Fibroblast of pulmonary artery (primary cell): ENCODE measurements at places on chromosomes 1 and 21.

DNA sequence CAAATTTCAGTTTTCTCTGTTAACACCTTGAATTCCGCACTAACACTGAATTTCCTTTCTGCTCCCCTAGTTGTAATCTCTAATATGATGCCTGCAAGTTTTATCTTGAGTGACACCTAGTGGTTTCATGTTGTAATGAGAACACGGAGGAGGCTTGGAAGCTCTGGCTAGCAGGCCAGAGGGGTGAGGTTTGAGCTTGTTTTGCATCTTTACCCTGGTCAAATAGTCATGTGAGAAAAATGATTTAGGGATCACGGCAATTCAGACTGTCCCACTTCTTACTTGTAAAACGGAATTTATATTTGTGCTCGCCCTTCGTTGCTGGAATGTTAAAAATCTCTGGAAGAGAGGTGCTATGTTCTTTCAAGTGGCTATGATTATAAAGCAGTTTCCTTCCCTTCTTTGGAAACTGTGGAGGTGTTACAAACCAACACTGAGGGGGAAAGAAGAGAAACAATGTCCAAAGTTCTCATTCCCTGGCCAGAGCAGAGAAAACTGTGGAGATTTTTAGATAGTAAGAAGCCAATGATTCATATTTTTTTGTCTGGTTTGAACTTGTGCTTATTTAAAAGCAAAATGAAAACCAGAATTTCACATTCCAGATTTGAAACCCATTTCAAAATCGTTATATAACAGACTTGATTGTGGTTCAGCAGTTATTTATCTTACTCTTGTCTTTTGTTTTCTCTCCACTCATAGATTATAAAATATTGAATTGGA is 5.3 kb upstream of the MROH9 start:
- DNase-seq, result peak; percentile 73

GRCh38 chr1:232650418-232650817 is 20.5 kb upstream of the SIPA1L2 start:
- no peak for DNase-seq

GRCh38 chr1:69246710-69247109 is 321.0 kb upstream of the LRRC7 start:
- DNase-seq, result peak; percentile 3

GRCh38 chr1:223820515-223820858 is 25.3 kb downstream of the TP53BP2 start:
- DNase-seq, result no peak

GRCh38 chr21:36749935-36750575 is 51.1 kb downstream of the SIM2 start:
- DNase-seq, result peak; percentile 44

GRCh38 chr1:64748706-64749105 is 3.8 kb downstream of the RAVER2 start:
- DNase-seq, result no peak

DNA sequence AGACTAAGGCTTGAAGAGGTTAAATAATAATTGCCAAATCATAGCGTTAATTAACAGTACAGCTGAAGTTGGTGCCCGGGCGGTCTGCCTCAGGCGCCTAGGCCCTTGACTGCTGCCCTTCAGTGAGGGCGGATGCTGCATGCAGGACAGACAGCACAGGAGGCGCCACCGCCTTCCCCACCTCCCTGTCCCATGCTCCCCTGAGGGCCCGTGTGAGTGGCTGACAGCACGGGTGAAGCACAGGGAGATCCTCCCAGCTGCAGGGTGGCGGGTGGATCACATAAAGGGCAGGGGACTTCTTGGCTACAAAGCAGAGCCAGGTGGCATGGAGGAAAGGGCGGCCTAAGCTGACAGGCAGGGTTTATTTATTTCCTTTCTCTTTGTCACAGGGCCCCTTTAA is 49.1 kb downstream of the DDX20 start:
- no peak for DNase-seq

GRCh38 chr1:30952098-30952497 is 43.5 kb upstream of the SDC3 start:
- DNase-seq, result no peak

DNA sequence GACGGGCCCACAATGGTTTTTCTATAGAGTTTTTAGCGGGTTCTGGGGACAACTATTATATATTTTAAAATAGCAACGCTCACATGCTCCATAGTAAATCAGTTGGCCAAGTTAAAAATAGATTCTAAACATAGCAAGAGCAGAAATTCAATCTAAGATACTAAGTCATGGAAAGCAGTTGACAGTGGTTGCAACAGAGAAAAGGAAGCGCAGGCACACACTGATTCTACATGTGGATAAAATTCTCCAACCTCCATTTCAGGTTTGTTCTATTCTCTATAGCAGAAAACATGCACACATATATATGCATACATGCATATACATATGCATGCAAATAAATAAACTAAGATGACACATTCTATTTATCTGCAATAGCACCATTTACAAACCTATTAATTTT is 89.6 kb upstream of the HNRNPU start:
- no peak for DNase-seq

- no peak for DNase-seq
Observed at GRCh38 chr1:30275926-30276764, 447.2 kb downstream of the MATN1 start.

GRCh38 chr1:244614113-244614836 is 38.7 kb upstream of the DESI2 start:
- DNase-seq, result peak; percentile 11

GRCh38 chr1:173152598-173152997 is 54.5 kb downstream of the TNFSF4 start:
- DNase-seq, result no peak

GRCh38 chr1:27868932-27869718 is 3.2 kb upstream of the THEMIS2 start:
- DNase-seq, result no peak

GRCh38 chr1:95041491-95042165 is 31.1 kb downstream of the ALG14 start:
- DNase-seq, result peak; percentile 94

DNA sequence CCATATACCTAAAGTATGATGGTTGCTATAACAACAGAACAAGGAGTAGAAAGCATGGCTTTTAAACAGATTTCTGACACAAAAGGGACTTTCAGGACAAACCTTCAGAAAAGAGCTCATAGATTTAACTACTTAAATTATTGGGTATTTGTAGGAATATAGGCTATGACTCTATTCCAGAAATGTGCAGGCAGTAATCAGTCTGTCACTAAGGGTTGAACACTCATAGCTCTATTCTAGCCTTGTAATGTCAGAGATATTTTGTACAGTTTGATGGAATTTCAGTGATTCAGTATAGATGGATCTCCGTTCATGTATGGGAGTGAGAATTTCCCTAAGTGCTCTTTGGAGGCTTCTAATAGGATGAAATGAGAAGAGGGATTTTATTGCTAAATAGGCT is 82.8 kb downstream of the EXTL2 start:
- DNase-seq, result no peak

DNA sequence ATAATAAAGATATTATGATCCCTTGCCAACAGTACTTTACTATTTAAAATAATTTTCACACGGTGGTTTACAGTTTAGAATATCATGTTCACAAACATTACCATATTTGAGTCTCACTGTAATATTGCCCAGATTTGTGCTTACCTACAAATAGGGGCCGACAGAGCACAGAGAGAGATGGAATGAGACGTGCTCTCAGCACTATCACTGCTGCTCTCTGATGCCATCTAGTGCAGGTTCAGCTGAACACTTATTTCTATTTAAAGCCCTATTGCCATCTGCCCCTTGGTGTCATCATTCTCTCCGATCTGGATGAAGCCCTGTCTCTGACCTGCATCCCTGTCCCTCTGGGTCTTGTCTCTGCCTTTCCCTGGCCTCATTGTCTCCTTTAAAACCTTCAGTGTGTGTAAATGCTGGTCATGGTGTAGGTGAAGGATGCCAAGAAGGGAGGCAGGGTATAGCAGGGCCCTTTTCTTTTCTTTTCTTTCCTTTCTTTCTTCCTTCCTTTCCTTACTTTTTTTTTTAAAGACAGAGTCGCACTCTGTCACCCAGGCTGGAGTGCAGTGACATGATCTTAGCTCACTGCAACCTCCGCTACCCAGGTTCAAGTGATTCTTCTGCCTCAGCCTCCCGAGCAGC is 6.9 kb upstream of the GPATCH4 start:
- DNase-seq, result peak; percentile 84

- no peak for DNase-seq
Observed at GRCh38 chr1:2109581-2110021, 59.4 kb downstream of the PRKCZ start.

DNA sequence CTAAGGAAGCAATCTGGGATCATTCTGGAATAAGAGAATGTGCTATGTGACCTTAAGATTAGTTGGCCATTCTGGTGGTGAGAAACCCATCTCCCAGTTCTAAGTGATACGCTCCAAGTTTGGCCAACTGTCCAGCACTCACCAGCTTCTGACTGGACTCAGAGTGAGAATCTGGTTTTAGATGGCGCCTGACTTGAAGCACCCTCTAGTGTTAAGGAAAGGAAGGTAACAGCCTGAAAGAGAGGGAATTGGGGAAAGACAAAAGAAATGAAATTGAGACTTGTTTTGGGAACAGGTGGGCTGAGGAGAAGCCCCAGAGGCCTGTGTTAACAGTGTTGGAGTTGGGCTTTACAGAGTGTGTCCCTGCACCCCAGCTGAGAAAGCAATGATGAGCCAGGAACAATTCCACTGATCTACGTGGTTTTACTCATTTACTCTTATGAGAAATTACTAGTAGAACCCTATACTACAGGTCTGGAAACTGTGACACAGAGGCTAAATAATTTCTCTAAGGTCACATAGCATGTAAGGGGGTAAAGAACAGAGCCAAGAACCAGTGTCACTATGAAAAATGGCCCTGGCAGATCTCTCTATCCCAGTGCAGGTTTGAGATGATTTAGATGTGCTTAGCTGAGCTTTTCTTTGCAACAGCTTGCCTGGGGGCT is 9.3 kb upstream of the FCAMR start:
- DNase-seq, result peak; percentile 59

- DNase-seq, result no peak
Observed at GRCh38 chr1:19535214-19535613, 49.9 kb upstream of the CAPZB start.

DNA sequence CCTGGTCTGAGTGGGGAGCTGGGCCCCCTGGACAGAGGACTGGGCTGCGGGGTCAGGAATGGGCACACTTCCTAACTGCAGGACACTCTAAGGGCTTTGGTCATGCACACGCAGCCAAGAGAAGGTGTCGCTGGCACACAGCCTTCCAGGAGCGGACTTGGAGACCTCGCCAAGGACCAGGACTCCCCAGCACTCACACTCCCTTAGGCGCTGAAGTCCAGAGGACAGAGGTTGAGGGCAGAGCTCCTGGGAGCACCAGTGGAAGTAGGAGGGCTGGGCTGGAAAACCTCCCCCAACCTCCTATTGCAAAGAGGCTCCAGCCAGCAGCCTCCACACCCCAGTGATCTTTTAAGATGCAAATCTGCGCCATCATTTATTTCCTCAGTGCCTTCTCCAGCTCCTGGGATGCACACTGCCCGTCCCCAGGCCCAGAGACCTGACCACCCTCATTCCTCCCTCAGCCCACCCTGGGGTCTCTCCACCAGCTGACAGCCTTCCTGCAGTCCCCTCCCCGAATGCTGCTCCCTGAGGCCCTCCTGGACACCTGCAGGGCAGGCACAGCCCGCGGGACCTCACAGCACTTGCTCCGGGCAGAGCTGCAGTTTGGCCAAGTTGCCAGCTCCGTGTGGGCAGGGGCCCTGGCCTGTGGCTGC is 3.0 kb downstream of the TSPEAR start:
- DNase-seq, result no peak

DNA sequence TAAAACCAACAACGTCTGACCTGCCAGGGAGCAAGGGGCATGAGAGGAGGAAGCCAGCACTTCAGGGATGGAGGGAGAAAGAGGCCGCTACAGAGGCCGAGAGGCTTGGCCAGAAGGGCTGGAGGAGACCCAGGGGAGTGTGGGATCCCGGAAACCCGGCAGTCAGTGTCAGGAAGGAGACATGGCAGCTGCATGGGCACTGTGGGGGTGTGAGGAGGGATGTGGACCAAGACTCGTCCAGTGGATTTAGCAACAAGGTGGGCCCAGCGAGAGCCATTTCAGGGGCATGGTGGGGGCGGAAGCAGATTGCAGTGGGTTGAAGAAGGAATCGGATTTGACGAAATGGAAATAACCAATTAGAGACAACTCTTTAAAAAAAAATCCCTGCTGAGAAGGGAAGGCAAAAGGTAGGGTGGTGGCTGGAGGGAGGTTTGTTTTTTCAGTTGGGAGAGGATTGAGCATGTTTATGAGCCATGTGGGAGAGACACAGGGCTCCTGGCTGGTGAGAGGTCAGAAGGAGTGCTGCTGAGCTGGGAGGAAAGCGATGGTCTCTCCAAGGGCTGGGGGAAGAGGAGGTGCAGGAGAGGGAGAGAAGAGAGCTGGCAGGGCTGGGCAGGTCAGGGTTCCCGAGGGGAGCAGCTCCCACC is 4.4 kb downstream of the B4GALT2 start:
- DNase-seq, result no peak

GRCh38 chr1:202165267-202165941 is 5.0 kb upstream of the PTPN7 start:
- DNase-seq, result no peak

DNA sequence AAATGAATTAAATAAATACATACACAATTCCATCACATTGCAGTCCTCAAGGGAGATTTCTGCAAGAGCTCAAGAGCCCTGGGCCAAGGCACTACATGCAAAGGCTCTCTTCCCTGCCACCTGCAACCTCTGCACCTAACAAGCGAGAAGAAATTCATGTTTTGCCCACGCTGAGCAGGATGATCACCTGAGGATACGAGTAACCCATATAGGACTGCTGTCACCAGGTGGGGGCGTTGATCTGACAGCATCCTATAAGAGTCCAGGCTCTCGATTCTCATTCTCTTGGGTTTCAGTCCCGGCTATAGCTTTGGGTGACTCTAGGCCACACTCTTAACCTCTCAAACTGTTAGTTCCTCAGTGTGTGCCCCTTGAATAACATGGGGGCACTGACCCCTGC is 18.7 kb upstream of the SPOCD1 start:
- DNase-seq, result no peak

DNA sequence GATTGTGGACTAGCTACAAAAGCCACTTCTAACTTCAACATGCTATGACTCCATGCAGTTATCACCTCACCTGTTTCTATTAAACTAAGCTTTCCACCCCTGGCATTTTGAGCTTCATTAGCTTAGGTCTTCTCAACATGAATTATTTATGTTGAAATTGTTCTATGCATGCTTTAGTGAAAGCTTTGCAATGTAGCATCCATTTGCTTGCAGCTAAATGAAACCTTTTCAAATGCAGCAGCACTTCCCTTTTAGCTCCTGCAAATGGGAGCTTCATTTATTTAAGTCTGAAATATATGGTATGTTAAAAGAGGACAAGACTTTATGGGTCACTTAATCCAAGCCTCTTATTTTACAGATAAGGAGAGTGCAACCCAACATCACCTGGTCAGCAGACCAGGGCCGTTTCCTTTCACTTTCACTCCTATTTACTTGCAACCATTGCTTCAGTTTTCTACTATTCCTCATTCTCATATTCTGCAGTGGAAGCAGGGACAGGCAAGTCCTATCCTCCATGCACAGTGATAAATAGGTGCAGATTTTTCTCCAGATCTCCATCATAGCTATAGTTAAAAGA is 56.4 kb upstream of the SAMSN1 start:
- DNase-seq, result no peak

GRCh38 chr1:168170564-168171508 is 7.9 kb upstream of the TIPRL start:
- DNase-seq, result no peak

- DNase-seq, result no peak
Observed at GRCh38 chr1:183414365-183414764, 3.8 kb downstream of the NMNAT2 start.
